ENCODE measurements at places on chromosomes 13 and 19. TPM values are rescaled to one million over a fixed set of nuclear protein-coding genes. Genes with fewer than 3 reads are reported as not detected.

ZNF90 gene
- polyA plus RNA-seq: 0.27 TPM

F10 gene
- polyA plus RNA-seq: 2.0 TPM

LILRB5 gene
- polyA plus RNA-seq: 1.1 TPM

BSPH1 gene
- not detected for polyA plus RNA-seq

KANK3 gene
- 9.4 TPM for polyA plus RNA-seq
